ENCODE measurements at places on chromosomes 1 and 21.

DNA sequence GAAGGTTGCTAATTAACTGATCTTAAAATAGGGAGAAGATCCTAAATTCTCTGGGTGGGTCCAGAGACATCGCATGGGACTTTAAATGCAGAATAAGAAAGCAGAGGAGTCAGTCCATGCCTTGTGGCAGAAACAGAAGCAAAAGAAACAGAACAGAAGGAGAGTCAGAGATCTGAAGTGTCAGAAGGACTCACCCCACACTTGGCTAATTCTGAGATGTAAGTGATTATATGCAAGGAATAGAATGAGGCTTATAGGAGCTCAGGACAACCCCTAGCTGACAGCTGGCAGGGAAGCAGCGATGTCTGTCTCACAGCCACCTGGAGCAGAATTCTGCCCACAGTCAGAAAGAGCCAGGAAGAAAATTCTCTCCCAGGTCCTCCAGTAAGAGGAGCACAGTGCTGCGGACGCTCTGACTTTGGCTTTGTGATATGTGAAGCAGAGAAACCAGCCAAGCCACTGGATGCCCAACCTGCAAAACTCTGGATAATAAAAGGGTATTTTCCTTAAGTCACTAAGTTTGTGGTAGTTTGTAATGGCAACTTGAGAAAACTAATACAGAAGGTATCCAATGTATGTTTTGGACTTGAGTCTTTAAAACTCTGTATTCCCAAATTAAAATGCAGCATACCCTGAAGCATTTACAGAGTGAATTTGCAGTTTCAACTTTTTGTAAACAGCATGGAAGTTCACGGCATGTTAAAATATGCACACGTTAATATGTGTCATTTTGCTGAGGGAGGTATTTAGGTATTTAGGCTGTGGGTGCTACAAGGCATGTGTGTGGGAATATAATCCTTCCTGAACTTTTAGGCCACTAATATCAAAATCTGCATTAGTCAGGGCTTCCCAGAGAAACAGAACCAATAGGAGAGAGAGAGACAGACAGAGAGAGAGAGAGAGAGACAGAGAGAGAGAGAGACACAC, 388.5 kb downstream of the PCP4 start:
- no peak for DNase-seq

- DNase-seq: no peak
These were observed 100.7 kb downstream of the IER5 start for GRCh38 chr1:181189245-181189644.

- DNase-seq: no peak
These were observed 145.6 kb upstream of the NFIA start for GRCh38 chr1:60936591-60937342.

DNA sequence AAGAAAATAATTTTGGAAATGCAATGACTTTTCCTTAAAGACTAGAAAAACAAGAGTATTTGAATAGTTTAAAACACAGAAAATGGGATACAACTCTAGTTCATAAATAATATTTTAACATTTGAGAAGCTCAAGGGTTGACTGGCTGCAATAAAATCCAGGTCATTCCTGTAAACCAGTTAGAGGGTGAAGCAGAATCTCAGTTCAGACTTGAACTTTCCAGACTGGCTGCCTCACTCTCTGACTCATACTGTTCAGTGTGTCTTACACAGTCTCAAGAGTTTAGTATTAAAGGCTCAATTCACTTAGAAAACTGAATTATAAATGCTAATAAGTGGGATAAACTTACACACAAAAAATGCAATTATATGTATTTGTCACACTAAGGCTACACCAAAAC, 89.9 kb downstream of the RAVER2 start:
- no peak for DNase-seq

- DNase-seq: no peak
These were observed 38.3 kb downstream of the SDCCAG8 start for GRCh38 chr1:243293941-243294722.

DNA sequence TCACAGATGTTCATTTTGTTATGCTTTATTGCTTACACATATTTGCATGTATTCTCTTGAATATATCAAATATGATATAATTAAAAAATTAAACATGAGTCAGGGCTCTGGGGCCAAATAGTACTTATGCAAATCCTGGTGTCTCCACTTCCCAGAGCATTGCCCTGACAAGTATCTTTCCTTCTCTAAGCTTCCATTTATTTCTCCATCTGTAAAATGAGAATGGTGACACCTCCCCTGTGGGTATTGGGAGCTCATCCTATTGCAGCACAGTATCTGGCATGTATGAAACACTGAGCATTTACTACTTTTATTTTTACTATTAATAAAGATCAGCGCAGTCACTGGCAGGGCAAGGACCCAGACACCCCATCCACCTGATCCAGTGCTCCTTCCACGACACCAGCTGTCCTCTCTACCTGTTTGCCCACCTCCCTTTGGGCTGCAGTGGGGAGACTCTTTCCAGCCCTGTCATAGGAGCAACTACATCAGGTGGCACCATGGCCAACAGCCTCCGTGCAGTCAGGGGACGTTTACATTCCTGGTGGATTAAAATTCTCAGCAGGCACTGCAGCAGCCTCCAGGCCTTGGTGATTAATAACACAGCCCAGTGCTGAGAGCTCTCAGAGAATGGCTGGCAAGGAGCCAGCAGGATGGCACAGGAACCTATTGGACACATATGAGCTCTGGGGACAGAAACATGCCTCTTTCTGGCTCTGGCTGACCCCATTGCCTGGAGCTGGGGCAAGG, 113.0 kb downstream of the DMRTB1 start:
- no peak for DNase-seq

DNA sequence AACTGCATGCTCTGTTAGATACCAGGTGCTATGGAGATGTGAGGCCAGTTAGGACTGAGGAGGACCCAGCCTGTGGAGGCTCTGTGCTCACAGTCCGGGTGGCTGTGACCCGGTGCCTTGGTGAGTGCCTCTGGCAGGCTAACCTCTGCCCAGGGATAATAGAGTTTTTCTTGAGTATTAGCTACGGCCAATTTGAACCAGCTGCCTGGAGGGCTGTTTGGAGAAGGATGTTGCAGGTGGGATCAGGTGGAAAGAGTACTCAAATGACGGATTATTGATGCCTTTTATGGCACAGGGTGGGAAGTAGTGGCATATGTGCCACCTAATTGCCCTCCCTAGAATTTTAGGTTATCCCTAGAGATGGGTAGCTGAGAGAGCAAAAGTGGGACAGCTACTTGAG, 182.7 kb downstream of the GRIK3 start:
- no peak for DNase-seq

DNA sequence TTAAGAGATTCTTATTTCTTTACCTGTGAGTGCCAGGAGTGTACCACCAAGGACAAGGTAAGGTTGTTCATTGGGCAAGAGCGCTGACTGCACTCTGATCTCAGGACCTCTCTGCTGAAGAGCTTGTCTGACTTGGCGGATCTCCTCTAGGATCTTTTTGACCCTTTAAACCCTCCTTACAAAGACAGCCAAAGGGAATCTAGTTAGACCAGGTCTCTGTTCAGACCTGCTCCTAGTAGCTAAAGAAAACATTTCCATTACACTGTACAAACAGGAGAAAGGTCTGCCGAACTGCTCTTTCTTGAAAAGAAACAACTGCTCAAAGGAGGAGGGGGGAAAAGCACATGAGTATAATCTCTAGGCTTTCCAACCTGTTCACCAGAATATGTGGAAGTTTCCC, 49.3 kb downstream of the SMYD2 start:
- DNase-seq: no peak

DNA sequence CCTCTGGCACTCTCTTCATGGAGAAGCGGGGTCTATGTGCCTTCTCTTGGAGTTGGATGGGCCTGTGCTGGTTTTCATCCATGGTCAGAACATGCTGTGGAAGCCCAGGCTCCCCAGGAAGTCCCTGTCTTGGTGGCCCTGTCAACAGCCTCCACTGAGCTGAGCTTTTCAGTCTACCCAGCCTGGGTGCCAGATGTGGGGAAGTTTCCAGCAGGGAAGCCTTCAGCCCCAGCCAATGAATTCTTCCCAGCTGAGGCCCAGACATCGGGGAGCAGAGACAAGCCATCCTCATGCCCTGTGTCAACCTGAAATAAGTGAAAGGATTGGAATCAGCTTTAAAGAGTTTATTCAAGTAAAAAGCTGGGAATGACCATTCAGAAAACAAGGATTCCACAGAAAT, 75.1 kb upstream of the PGBD5 start:
- DNase-seq: no peak
